ENCODE measurements at places on chromosomes 3 and 15. TPM values are rescaled to one million over a fixed set of nuclear protein-coding genes. Genes with fewer than 3 reads are reported as not detected.

SNX4 gene
- 23.8 TPM for total RNA-seq

CHST13 gene
- total RNA-seq: not detected

MNS1 gene
- total RNA-seq: 1.9 TPM

EMC7 gene
- 35.1 TPM for total RNA-seq

NR2E3 gene
- total RNA-seq: 0.09 TPM

GATM gene
- 0.16 TPM for total RNA-seq

RHCG gene
- 0.16 TPM for total RNA-seq

KBTBD12 gene
- not detected for total RNA-seq

Data from bronchial smooth muscle cell (primary cell).